HTR-8/SVneo (cell line): ENCODE measurements at places on chromosomes 4 and X.

- no peak for DNase-seq
Measured at GRCh38 chrX:135463937-135464336, 42.2 kb downstream of the SMIM10L2A start.

DNA sequence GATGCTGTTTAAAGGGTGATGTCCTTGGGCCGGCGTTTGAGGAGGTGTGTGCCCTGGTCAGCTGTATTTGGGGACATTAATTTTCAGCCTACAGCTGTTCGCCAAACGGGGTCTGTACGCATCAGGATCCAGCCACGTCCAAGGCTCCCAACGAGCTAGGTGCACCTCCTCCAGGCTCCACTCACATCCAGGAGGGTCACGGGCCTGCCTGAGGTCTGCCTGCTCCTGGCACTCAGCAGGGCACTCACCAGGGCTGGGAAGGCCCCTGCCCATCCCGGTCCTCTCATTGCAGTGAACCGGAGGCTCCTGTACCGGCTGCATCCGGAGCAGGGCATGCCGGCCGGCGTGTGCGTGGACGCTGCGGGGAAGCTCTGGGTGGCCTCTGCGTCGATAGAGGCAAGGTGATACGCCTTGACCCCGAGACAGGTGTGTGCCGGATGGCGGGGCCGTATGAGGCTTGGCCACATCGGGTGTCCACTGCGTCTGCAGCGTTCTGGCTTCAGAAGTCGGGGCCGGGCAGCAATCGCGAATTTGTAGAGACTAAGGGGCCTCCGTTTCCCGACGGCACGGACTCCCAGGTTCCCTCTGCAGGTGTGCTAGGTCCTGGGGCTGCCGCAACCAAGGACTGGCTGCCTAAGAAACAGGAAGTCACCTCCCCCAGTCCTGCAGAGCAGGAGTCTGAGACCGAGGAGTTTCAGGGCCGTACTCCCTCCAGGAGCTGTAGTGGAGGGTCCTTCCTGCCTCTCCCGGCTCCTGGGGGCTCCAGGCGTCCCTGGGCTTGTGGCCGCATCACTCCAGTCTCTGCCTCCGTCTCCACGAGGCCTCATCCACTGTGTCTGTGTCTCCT lies 27.5 kb upstream of the PLCXD1 start:
- no peak for DNase-seq

- DNase-seq = no peak
Measured at GRCh38 chr4:163109967-163110366, 56.7 kb downstream of the NAF1 start.

DNA sequence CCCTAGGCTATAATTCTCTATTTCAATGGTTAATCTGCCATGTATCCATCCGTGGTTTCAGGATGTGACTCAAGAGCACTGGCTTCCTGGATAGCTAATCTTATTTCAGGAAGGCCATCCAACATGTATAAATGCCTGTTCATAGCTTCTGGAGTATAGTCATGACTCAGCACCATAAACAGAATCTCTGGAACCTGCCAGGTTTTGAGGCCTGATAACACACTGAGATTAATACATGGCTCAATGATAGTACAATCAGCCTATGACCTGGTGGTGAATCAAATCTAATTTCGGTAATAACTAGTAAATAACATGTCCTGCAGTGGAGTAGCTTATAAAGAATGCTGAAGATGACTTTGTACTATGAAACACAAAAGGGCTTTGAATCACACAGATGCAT lies 5.7 kb upstream of the IL13RA2 start:
- peak; percentile 0 for DNase-seq

DNA sequence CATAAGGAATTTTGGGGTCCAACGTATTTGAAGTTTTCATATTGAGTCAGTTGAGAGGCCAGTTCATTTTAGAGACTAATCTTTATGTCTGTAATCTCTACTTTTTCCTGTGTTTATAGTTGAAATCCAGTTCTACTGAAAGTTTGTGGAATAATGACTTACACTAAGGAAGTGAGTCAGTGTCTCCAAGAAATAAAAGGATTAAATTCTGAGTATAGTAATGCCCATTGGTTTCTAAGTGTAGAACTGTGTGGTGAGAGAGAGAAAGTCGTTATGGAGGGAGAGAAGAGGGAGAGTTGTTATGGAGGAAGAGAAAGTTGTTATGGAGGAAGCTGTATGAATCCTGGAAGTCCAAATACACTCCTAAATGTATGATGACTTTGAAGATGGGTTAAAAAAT lies 264.6 kb upstream of the HAND2 start:
- DNase-seq = peak; percentile 4

DNA sequence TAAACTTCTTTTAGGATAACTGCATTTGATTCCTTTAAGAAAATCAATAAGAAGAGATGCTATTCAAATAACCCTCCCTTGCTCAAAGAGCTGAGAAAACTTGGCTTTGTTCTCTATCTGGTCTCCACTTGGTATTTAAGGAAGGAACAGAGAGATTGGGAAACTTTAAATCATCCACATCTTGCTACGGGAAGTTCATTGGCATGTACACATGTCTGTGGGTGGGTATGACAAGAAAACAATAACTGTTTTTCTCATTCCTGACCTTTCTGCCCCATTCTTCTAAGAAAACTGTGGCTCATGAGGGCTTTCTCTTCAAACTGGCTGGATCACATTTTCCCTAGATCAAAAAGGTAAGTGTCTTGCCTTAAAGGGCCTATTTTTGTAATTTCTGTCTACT lies 6.0 kb downstream of the SEL1L3 start:
- DNase-seq = no peak

- DNase-seq = no peak
Measured at GRCh38 chrX:47112316-47112954, 32.1 kb downstream of the NDUFB11 start.

GRCh38 chr4:41264212-41264611 lies 7.5 kb downstream of the UCHL1 start:
- DNase-seq = no peak

GRCh38 chr4:62898115-62898514 lies 1511.1 kb downstream of the TECRL start:
- no peak for DNase-seq

DNA sequence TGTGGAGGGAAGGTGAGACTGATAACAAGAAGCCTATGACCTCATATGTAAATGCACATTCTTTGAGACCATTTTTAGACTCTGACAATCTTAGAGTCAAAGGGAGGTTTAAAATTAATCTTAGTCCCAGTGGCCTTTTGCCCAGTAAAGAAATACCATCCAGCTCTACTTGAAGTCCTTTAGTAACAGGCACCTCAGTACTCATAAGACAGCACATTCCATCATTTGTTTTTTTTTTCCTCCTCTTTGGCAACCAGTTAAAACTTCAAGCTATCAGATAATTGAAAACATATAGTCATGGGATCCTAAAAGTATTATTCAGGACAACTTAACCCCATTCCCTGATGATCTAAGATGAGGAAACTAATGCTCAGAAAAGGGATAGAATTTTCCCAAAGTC lies 4.6 kb downstream of the EDA2R start:
- no peak for DNase-seq

DNA sequence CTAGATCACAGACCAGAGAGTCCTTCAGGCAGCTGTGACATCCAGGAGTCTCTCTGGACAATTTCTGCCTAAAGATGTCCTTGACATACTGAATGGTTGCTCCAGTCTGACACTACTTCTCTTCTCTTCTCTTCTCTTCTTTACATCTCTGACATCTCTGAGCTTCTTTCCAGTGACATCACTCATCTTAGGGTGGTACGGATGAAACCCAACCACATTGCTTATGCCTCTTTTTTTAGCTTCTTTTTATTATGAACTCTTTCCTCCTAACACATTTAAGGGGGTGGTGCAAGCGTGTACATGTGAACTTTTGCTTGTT lies 39.4 kb upstream of the IRF2 start:
- no peak for DNase-seq

- peak; percentile 8 for DNase-seq
Measured at GRCh38 chr4:72974694-72975487, 94.6 kb downstream of the COX18 start.

DNA sequence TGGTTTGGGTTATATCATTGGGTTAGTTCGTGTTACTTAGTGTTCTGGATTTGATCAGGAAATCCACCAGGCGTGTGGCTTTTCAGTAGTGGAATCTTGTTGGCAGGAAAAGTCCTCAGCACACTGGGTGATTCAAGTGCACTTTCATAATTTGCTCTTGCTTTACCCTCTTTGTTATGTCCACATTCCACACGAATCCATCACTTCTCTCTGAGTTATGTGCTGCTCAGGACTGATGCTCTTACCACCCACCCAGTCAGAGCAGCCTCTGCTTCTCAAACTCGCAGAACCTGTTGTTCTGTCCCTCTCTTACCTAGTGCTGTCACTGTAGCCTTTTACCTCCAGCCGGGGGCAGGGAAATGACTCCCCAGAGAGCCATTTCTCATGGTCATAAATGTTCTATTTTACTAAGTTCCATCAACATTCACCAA lies 37.2 kb upstream of the SCRG1 start:
- DNase-seq = no peak

DNA sequence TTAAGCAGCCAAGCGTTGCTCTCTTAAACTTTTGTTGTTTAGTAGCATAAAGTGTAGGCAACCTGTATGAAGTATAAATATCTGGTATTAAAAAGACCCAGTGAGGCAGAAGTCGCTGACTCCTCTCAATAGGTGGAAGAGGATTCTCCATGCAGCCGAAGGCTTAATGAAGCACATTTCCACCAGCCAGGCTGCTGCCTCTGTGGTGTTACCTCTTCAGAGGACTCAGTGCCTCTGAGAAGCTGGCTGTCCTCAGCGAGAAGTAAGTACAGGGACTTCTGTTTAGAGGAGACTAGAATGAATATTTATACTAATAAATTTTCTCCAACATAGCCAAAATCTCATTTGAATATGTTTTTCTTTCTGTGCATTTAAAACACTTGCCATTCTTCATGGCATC lies 6.0 kb downstream of the SORBS2 start:
- DNase-seq = no peak

- DNase-seq = peak; percentile 18
Measured at GRCh38 chrX:19593690-19594089, 78.4 kb upstream of the MAP3K15 start.

GRCh38 chr4:142567620-142568451 lies 278.3 kb downstream of the INPP4B start:
- DNase-seq = no peak

GRCh38 chr4:8155048-8155447 lies 3.6 kb downstream of the ABLIM2 start:
- no peak for DNase-seq

DNA sequence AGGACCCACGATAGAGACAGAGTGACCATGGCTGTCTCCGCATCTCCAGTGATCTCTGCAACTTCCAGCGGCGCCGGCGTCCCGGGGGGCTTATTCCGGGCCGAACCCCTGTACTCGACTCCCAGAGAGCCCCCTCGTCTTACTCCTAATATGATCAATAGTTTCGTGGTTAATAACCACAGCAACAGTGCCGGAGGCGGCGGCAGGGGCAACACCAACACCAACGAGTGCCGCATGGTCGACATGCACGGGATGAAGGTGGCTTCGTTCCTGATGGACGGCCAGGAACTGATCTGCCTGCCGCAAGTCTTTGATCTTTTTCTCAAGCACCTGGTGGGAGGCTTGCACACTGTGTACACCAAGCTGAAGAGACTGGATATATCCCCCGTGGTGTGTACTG lies 343 bp downstream of the DACH2 start:
- no peak for DNase-seq

GRCh38 chrX:103376118-103376978 lies at the start of gene BEX3:
TSS of gene BEX3 (plus strand) at chrX:103376538. CDS start at chrX:103377522, 984 bp downstream.
- DNase-seq = peak; percentile 30

DNA sequence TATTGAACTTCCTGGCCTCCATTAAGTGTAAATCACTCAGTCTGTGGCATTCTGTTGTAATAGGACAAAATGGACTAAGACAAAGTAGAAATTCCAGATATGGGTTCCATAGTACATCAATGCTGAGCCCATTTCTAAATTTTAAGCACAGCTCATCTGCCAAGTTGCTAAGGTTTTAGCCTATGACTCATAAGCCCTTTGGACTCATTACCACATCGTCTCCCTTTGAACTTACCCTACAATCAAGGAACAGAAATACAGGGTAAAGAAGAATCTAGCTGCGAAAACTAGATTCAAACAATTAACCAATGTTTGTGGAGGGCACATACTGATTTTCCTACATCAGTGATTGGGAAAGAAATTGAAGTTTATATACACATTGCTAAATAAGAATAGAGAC lies 31.8 kb downstream of the NAA11 start:
- no peak for DNase-seq

- DNase-seq = no peak
Measured at GRCh38 chrX:78357342-78358055, 30.1 kb upstream of the CYSLTR1 start.

DNA sequence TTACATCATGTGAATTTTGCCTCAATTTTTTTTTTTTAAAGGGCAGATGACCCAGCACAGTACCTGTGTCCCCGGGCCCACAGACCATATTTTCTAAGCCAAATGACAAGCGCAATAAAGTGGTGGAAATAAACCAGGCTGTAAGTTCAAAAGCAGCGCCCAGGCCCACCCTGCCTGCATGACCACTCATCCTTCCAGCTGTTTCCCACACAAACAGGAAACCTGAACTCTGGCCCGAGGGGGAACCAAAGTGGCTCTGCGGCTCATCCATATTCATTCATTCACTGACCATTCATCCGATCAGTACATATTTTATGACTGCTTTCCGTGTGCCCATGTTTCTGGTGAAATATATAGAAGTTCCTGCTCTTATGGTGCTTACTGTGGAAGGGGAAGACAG lies 33.7 kb upstream of the CRMP1 start:
- no peak for DNase-seq
